ENCODE measurements at places on chromosomes 4 and X.

DNA sequence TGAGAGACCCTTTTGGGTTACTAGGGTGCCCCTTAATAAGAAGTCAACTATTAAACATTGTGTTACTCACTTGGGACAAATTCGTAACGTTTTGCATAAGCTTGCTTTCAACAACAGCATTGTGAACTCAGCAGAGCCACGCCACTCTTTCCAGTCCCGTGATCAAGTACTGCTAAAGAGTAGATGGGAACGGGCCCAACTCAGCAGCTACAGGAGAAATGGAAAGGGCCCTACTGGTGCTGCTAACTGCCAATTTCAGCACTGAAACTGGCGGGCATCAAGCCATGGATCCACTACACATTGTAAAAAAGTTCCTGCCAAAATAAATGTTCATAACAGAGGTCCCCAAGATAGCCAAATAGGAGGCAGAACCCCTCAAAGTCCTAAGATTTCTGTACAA lies 19.0 kb upstream of the DHX15 start:
- no peak overlapping the region for H3K27ac ChIP-seq
- no peaks in the 10 kb centered on the region for H3K36me3 ChIP-seq
- H3K4me1 ChIP-seq, result peaks cover 5% of the 10 kb centered on the region
- no peak overlapping the region for H3K4me3 ChIP-seq
- H3K27me3 ChIP-seq, result no peaks in the 10 kb centered on the region

DNA sequence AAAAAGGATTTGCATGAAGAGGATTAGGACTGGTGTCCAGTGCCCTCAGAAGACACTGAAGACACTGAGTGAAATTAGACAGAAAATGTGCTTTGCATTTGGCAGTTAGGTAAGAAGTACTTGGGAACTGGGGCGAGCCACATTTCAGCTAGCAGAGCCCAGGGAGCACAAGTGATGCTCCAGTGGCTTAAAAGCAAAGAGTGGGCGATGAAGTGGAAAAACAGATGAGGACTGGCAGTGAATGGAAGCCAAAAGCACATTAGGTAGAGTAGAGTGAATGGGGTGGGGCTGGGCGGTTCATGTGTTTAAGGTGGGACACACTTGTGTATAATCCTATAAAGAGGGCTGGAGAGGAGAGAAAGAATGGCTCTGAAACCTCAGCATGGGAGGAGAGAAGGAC lies 18.4 kb downstream of the DCLK2 start:
- H3K4me1 ChIP-seq, result no peaks in the 10 kb centered on the region
- no peaks in the 10 kb centered on the region for H3K27me3 ChIP-seq
- DNase-seq, result no peak
- H3K36me3 ChIP-seq, result no peaks in the 10 kb centered on the region
- no peak overlapping the region for H3K4me3 ChIP-seq
- H3K27ac ChIP-seq, result no peak overlapping the region

- H3K4me3 ChIP-seq, result no peak overlapping the region
- no peaks in the 10 kb centered on the region for H3K27me3 ChIP-seq
- no peak for DNase-seq
- no peaks in the 10 kb centered on the region for H3K4me1 ChIP-seq
- H3K36me3 ChIP-seq, result no peaks in the 10 kb centered on the region
Measured at GRCh38 chr4:166838975-166839614, 395.2 kb downstream of the SPOCK3 start.

GRCh38 chrX:62839596-62839995 lies 511.5 kb downstream of the SPIN4 start:
- no peak overlapping the region for H3K27ac ChIP-seq
- H3K36me3 ChIP-seq, result no peaks in the 10 kb centered on the region
- H3K4me1 ChIP-seq, result no peaks in the 10 kb centered on the region
- H3K27me3 ChIP-seq, result no peaks in the 10 kb centered on the region
- no peak for DNase-seq

DNA sequence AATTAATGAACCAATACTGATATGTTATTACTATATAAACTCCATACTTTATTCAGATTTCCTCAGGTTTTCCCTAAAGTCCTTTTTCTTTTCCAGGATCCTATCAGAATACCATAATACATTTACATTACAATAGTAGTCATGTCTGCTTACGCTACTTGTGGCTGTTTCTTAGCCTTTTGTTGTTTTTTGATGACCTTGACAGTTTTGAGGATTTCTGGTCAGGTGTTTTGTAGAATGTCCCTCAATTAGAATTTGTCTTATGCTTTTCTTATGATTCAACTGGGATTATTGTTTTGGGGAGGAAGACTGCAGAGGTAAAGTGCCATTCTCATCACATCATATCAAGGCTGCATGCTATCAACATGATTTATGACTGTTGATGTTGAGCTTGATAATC lies 9.1 kb downstream of the SOX3 start:
- H3K27me3 ChIP-seq, result peaks cover 2% of the 10 kb centered on the region
- DNase-seq, result no peak
- no peak overlapping the region for H3K27ac ChIP-seq
- no peak overlapping the region for H3K4me3 ChIP-seq
- no peaks in the 10 kb centered on the region for H3K36me3 ChIP-seq

DNA sequence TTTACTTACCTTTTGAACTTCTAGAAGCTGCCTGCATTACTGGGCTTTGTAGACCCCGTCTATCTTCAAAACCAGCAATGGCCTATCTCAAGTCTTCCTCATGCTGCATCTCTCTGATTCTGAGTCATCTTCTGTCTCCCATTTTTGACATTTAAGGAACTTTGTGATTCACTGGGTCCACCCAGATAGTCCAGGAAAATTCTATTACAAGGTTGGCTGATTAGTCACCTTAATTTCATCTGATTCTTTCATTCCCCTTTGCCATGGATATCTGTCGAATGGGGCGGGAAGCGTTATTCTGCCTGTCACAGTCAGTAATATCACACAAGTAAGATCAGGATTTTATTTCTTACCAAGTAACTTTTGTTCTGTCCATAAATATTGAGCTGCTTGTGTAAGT lies 618.0 kb downstream of the CCSER1 start:
- H3K27me3 ChIP-seq, result no peaks in the 10 kb centered on the region
- peak; percentile 16 for DNase-seq
- no peak overlapping the region for H3K4me3 ChIP-seq
- H3K4me1 ChIP-seq, result no peaks in the 10 kb centered on the region

GRCh38 chr4:48268956-48269860 lies at the start of gene TEC:
TSS of gene TEC (minus strand) at chr4:48269838. CDS start at chr4:48228614, 41,224 bp downstream.
- no peaks in the 10 kb centered on the region for H3K36me3 ChIP-seq
- H3K27ac ChIP-seq, result no peak within 1 kb of the TSS
- peak; percentile 38 for DNase-seq
- H3K27me3 ChIP-seq, result no peaks in the 10 kb centered on the region

DNA sequence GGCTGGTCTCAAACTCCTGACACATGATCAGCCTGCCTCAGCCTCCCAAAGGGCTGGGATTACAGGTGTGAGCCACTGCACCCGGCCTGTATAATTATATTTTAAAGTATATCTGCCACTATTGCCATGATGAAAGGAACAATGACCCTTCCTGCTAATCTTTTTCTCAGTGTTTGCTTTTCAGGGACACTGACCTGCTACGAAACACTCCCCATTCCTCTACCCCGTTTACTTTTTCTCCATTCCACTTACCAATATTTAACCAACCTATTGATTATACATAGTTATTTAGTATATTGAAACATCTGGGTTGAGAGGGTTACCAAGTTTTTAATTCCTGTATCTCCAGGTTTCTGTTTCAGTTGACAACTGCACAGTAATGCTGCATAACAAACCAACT lies 331.9 kb upstream of the NDST3 start:
- no peaks in the 10 kb centered on the region for H3K27me3 ChIP-seq
- H3K36me3 ChIP-seq, result no peaks in the 10 kb centered on the region
- H3K27ac ChIP-seq, result no peak overlapping the region
- no peak overlapping the region for H3K4me3 ChIP-seq

- no peaks in the 10 kb centered on the region for H3K4me1 ChIP-seq
- no peak overlapping the region for H3K4me3 ChIP-seq
- no peaks in the 10 kb centered on the region for H3K36me3 ChIP-seq
- H3K27me3 ChIP-seq, result no peaks in the 10 kb centered on the region
- no peak for DNase-seq
- no peak overlapping the region for H3K27ac ChIP-seq
Measured at GRCh38 chr4:109266891-109267290, 35.6 kb downstream of the COL25A1 start.

GRCh38 chrX:133668225-133668931 lies 253.1 kb upstream of the GPC4 start:
- no peaks in the 10 kb centered on the region for H3K27me3 ChIP-seq
- no peak overlapping the region for H3K4me3 ChIP-seq
- H3K4me1 ChIP-seq, result no peaks in the 10 kb centered on the region

DNA sequence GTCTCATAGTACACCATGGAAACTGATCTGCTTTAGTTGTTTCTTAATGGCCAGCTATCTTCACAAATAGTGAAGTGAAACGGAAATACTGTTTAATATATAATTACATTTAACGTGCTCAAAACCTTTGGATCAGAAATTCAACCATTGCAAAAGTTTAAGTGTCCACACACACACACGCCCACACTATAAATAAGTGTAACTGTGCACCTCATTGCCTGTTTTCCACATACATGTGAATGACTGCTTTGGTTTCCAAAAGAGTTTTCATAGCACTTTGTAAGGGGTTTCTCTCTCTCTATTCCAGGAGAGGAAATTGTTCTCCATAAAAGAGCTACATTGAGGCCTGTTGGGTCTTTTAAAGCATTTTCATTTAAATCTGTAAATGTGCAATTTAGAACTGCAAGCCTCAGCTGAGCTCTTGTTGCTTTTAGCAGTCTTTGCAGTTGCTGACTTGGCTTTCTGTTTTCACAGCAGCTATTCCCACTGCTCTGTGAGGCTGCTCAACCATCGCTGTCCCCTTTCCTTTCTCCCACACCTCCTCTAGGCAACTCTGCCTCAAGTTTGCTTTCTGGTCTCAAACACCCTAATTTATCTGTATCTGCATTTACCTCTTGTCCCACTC lies 94.5 kb downstream of the RAPGEF2 start:
- no peak overlapping the region for H3K4me3 ChIP-seq
- no peak for DNase-seq
- H3K36me3 ChIP-seq, result peaks cover 4% of the 10 kb centered on the region
- H3K4me1 ChIP-seq, result no peaks in the 10 kb centered on the region
- H3K27me3 ChIP-seq, result no peaks in the 10 kb centered on the region

GRCh38 chrX:52811065-52811625 lies at the start of gene XAGE5:
TSS of gene XAGE5 (plus strand) at chrX:52811287. CDS start at chrX:52812567, 1,280 bp downstream.
- no peaks in the 10 kb centered on the region for H3K4me1 ChIP-seq
- DNase-seq, result no peak
- H3K27ac ChIP-seq, result no peak within 1 kb of the TSS
- H3K27me3 ChIP-seq, result no peaks in the 10 kb centered on the region
- no peaks in the 10 kb centered on the region for H3K36me3 ChIP-seq

DNA sequence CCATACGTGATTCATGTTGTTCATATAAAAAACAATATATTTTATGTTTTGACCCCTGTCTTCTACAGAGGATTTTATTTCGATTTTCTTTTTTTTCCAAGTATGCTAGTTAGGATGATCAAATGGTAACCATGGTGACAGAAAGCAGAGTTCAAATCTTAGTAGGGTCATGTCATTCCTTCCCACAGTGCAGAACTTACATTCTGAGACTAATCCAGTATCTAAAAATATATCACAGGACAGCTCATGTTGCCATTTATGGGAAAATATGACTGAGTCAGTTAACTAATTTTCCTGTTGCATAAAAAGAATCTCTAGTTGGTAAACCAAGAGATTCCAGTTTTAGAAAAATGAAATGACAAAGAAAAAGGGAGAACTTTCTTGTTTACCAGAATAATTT lies 209.5 kb downstream of the PARM1 start:
- no peak overlapping the region for H3K4me3 ChIP-seq
- DNase-seq, result no peak
- no peaks in the 10 kb centered on the region for H3K36me3 ChIP-seq
- no peak overlapping the region for H3K27ac ChIP-seq

DNA sequence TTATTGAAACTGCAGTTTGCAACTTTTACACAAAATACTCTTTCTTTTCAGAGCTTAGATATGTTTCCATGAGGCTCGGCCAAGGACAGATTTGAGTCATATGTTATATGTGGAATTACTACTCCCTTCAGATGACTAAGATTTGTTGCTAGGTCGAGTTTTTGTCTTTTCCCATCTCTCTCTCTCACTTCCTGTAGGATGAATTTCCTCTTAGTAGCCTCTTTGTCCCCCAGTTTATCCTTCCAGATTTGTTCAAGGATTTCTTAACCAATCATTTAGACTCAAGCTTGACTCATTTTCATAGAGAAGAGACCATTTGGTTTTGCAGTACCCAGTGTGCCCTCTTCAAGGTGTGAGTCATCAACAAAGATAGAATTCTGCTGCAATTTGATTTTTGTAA lies 209.2 kb downstream of the GLUD2 start:
- H3K36me3 ChIP-seq, result no peaks in the 10 kb centered on the region
- no peak overlapping the region for H3K27ac ChIP-seq
- no peak for DNase-seq
- H3K4me1 ChIP-seq, result no peaks in the 10 kb centered on the region

Data from trophoblast cell (in vitro differentiated cells and primary cell).